Caco-2 (cell line): ENCODE measurements at places on chromosomes 13 and 19. TPM values are rescaled to one million over a fixed set of nuclear protein-coding genes. Genes with fewer than 3 reads are reported as not detected.

The CHERP gene
- 66.1 and 78.6 TPM in 2 replicates for total RNA-seq

GRCh38 chr19:6862673-6863078 is 24.7 kb upstream of the ADGRE1 start:
- peak; percentile 87 for DNase-seq

DNA sequence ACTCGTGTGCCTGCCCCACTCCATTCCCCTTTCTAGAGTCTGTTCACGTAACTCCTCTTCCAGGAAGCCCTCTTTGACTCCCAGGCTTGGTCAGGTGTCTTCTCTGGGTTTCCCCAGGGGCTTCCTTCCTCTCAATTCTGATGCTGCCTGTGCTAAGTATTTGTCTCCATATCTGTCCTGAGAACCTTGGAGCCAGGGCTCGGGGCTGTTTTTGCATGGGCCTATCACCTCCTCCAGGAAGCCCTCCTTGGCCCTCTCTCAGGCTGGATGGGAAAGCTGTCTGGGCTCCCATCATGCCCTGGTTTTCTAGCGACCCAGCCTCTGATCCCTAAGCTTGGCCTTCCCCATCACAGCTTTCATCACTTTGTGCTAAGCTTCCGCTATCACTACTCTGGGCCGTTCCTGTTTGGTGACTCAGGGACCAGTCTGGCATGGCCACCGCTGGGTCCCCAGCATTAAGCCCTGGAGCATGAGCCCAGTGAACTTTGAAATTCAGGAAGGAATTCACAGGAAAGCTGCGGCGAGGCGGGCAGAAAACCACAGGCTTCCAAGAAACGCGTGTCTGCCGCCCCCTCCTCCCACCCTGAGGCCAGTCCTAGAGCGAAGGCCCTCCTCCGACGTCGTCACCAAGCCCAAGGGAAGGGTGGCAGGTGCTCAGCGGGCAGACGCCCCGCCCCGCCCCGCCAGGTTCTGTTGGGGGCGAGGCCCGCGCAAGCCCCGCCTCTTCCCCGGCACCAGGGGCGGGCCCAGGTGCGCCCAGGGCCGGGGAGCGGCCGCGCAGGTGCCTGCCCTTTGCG is 486 bp upstream of the SPINT2 start:
- DNase-seq, result peak; percentile 100

The CTXN1 gene
- 7.4 and 9.1 TPM in 2 replicates for total RNA-seq

- DNase-seq, result no peak
Measured at GRCh38 chr13:96795670-96796069, 198.6 kb downstream of the OXGR1 start.

- no peak for DNase-seq
Measured at GRCh38 chr13:88656751-88657150, 985.6 kb downstream of the SLITRK5 start.

DNA sequence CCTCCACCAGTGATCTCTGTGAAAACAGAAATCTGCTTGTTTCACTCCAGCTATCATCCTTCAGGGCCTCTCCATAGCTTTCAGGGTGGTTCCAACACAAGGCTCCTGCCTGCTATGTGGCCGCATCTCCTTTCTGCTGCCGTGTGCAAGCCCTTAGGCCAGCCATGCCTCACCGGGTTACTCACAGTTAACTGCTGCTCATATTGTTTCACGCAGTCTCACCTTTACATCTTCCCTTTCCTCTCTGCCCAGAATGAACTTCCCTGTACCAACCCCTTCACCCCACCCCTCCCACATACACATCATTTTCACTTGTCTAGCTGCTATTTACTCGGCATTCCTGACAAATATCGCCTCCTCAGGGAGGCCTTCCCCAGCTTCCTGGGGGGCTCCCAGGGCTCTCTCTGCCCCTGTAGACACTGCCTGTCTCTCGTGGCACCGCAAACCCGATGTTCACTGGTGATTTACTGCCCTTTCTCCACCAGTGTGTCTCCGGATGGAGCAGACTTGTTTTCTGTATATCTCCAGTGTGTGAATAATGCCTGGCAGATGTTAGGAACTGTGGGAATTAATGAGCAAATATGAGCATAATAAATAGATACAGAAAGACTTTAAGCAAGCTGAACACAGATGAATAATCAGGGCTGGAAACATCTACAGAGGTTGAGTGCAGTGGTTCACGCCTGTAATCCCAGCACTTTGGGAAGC is 39.3 kb upstream of the GPR183 start:
- no peak for DNase-seq

- no peak for DNase-seq
Measured at GRCh38 chr19:32671883-32672593, 2.9 kb downstream of the ANKRD27 start.

DNA sequence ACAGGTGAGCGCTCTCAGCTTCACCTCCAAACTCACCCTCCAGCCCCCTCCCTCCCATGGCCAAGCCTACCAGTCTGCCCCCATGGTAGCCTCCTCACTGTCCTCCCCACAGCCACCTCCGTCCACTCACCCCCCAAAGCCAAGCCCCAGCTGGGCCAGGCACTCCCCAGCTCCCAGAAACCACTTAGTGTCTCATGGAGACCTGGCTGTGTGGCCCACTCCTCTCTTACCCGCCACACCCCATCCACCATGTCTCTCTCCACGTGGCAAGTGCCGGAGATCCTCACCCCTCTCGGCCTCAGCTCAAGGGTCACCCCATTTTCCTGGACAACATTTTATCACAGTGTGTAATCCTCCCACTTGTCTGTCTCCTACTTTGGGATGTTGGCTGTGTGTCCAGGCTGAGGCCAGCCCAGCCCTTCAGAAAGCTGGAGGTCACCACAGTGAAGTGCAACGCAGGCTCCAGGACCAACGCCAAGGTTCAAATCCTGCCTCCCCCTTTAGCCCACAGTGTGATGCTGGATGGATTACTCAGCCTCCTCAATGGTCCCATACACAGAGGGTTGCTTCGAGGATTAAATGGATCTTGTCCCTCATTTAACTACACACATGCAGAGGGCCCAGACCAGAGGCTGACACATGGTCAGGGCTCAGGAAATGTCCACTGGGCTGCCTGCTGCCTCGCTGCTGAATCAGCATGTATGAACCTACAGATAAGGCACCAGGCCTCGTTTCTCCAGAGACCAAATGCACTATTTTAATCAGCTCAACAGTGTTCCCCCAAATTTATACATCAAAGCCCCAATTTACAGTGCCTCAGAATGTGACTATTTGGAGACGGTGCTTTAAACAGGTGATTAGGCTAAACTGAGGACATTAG is 71.3 kb downstream of the CEBPG start:
- no peak for DNase-seq

DNA sequence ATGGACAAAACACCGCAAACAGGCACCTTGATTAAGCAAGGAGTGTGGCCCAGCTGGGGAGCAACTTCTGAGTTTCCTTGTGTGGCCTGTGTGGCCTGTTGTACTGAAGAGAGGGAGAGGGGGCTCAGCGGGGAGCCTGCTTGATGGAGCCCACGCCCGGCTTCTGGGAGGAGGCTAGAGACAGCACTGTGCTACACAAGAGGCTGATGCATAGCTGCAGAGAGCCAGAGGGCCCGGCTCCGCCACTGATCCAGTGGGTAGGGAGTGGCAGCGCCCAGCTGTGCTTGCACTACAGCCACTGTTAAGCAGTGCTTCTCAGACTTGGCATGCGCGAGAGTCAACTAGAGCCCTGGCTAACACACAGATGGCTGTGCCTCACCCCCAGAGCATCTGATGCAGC is 19.0 kb downstream of the LYL1 start:
- no peak for DNase-seq

GRCh38 chr13:72489751-72490150 is 237.7 kb downstream of the MZT1 start:
- no peak for DNase-seq

The ASPDH gene
- not detected in 2 replicates for total RNA-seq

GRCh38 chr19:12655546-12655945 is 11.0 kb downstream of the MAN2B1 start:
- DNase-seq, result no peak

GRCh38 chr19:50449236-50449899 is 16.7 kb downstream of the MYBPC2 start:
- no peak for DNase-seq

The COPE gene
- total RNA-seq, result 207 and 213 TPM in 2 replicates

DNA sequence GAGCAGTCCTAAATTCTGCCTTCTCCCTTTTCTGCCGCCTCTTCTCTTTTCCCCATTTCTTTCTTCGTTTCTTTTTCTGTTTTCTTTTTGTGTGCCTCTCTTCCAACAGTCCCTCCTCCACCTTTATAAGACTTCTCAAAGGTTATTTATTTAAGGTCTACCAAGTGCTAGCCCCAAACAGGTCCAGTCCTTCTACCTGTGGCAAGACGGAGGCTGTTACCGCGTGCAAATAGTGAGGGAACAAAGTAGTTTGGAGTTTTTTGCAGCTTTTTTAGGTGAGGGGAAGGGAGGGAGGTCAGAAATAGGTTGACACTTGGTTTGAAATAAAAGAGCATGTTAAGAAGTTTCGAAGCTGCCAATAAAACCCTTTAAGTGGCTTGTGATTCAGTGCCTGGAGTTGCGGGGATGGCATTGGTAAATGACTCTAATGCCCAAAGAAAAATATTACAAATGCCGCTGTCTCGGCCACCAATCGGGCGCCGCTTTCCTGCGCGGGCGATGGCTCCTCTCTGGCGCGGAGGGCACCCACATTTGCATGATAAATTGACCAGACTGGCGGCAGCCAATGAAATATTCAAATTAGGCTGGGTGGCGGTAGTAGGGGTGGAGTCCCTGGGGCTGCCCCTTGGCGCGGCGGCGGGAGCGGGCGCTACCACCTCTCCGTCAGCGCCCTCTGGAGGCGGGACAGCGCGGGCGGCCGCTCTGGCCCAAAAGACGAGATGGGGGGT is 7.5 kb upstream of the TSHZ3 start:
- DNase-seq, result no peak
